ENCODE measurements at places on chromosomes 11 and 22.

- DNase-seq, result no peak
Observed at GRCh38 chr11:6062691-6063358, 32.3 kb upstream of the OR56A1 start.

DNA sequence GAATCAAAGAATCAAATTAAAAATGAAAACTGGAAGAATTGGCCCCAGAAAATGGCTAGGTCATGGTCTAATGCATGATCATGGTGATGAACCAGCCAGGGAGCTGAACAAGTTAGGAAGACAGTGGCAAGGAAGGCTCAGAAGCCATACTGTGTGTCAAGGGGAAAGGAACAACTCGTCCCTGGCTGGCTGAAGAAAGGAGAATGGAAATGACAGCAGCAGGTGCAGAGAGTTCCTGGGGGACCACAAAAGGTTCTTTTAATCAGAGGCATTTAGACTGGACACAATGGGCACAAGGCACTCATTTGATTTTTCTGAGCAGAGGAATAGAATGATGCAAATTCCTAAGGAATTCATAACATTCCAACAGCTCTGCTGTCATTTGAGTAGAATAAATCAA, 209.9 kb downstream of the LARGE1 start:
- no peak for DNase-seq

DNA sequence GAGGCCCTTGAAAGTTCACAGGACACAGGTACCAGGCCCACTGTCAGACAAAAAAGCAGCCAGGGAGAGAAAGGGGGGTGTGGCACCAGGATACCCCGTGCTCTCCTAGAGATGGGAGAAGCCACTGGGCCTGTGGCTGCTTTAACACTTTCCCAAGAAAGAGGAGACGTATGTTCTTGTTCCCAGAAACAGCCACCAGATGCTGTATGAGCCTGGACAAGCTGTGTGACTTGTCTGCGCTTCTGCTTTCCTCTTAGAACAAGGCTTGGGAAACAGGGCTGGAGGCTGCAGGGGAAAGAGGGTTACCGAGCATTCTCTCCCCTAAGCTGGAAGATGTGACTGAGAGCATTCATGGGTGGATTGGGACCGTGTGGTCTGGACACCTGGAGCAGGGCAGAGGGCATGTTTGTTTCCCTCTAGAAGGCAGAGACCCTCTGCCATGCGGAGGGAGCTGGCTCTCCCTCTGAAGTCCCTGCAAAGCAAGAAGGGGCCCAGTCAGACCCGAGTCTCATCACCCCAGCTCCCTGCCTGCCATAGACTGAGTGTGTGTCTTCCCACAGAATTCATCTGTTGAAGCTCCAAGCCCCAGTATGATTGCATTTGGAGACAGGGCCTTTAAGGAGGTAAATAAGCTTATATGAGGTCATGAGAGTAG, 74.1 kb downstream of the TRIM29 start:
- no peak for DNase-seq

DNA sequence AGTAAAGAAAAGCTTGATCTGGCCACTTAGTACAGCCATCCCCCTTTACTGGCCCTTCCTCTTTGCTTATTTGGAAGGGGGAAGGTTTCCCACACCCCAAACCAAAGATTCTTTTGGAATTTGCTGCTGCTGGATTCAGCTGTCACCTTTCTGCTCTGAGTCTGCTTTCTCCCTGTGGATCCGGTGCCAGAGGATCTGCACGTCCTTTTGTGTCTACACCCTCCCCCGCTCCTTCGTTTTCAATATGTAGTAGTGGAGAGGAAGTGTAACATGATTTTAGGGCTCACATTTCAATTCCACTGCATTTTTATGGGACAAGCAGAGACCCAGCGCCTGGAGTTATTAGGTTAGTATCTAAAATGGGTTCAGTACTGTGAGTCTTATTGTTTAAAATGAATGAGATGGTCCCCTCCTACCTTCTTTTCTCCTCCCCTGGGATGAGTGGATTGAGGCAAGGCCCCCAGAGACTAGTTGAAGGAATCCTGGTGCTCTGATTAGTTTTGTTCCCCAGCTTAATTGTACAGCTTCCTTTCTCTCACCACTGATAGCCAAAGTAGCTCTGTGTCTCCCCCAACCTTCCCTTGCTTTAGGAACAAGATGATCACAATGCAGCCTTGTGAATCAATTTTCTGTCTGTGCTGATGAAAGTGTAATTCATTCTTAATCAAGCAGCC, 30.5 kb upstream of the CABP7 start:
- DNase-seq, result no peak

DNA sequence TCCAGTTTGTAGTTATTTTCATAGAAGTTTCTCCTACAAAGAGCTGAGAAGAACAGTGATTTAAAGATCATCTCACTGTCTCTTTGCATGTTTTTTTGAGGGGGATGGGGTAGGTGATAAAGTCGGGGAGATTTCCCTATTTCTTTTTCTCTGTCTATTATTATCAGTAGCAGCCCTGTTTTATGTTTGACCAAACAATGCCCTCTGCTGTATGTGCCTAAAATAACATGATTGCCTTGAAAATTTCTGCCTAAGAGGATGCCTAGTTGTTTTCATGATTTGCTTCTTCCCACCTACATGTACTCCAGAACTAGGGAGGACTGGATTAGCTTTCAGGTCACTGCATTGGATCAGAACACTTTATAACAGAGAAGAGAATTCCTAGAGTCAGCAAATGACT, 1330.2 kb downstream of the LRRC4C start:
- DNase-seq, result peak; percentile 62

DNA sequence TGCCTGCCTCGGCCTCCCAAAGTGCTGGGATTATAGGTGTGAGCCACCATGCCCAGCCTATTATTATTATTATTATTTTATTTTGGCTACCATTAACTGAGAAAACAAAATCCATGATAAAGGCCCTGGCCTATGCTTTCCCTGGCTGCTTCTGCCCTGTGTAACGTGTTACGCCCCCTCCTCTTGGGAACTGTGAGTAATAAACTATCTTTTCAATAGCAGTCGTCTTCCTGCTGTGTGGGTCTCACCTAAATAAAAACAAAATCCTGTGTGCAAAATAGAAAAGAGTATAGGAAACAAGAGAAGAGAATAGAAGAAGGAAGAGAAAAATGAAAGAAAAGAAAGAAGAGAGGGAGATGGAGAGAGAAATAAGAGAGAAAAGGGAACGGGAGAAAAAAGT, 237.0 kb downstream of the MIAT start:
- no peak for DNase-seq

DNA sequence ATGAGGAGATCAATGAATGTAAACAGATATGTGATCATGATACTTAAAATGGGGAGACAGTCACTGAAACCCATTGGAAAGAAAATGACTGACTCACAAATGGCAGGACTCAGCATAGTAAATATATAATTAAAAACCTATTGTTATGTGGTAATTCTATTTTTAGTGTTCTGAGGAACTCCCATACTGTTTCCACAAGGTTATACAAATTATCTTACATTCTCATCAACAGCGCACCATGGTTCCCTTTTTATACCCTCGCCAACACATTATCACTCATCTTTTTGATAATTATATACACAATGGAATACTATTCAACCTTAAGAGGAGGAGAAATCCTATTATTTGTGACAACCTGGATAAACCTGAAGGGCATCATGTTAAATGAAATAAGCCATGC, 17.1 kb downstream of the OR5B21 start:
- DNase-seq, result no peak

DNA sequence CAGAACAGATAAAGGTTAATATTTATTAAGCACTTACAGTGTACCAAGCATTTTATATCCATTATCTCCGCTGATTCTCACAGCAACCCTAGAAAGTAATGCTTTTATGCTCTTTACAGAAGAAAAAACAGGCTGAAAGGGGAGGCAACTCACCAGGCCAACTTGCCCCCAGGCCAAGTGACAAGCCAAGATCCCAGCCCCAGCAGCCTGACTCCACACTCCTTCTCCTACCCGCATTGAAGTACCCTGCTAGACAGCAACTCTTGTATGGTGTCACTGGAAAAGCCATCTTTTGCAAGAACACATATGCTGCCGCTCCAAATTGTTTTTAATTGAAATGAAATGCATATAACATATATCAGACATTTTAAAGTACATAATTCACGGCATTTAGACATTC, 25.6 kb downstream of the SMCO4 start:
- no peak for DNase-seq

- no peak for DNase-seq
Observed at GRCh38 chr11:84522331-84522730, 1104.8 kb downstream of the DLG2 start.

- DNase-seq, result no peak
Observed at GRCh38 chr11:67999201-67999629, 4.7 kb downstream of the UNC93B1 start.

DNA sequence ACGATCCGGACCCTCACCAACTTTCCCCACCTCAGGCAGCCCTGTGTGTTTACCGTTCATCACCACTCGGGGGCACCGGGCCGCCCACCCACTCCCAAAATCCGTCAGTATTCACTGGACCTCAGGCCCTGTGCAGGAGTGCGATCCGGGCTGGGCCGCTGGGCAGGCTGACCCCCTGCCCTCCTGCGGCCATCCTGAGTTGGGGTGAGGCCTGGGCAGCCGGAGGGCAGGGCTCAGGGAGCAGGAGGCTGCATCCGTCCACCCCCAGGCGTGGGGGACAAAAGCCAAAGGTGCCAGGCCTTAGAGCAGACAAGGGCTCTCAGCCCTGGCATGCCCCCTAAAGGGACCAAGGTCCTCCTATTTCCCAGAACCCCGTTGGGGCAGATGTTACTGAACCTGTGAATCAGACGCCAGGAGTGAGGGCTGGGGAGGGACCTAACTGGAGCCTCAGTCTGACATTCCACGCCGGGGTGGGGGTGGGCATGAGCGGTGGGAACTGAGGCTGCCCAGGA, 16.8 kb upstream of the TMEM191C start:
- no peak for DNase-seq

- no peak for DNase-seq
Observed at GRCh38 chr11:95512682-95513081, 276.9 kb downstream of the FAM76B start.

DNA sequence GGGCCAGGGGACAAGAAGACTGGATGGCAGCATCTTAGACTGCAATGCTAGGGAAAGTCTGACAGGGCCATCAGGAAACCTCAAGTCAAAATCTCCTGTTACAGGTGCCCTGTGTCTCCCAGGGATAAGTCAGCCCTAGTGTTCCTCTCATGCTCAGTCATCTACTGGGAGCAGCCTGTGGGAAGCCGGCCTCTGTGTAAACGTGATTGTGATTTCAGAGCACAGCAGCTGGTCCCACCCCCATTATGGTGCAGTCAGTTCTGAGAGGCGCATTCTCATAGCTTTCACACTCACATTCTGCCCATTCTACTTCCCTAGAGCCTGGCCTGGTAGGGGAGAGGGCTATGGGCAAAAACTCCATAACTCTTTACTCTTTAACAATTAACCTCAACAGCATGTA, 7.2 kb upstream of the SLN start:
- no peak for DNase-seq

DNA sequence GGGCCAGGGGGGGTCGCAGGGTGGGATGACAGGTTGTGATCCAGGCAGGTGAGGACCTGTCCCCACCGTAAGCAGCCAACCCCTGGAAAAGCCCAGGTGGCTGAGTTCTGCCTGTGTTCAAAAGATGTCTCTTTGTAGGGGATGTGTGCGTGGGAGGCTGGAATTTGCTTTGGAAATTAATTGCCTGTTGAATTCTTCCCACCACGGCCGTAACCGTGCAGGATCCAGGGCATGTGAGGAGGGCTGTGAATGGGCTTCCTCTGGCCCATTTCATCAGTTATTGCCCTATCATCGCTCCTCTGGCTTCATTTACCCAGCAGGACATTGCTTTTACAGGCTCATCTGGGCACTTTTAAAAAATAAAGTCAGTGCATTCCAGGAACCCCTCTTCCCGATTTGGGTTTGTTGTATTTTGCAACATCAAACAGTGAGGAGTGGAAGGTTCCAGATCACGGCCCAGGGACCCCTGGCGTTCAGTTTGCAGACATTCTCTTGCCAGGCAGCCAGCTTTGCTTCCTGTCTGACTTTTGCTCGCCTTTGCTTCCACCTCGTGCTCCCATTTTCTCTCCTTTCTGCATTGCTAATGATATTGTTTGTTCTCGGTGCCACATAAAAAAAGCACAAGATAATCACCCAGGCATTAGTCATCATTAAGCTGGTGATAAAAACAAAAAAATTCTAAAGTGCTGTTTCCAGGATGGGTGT, 1306.6 kb downstream of the BRD1 start:
- no peak for DNase-seq

- DNase-seq, result no peak
Observed at GRCh38 chr22:33512908-33513307, 407.4 kb downstream of the LARGE1 start.

- DNase-seq, result no peak
Observed at GRCh38 chr11:120859552-120860295, 164.2 kb upstream of the TBCEL start.

GRCh38 chr11:44622721-44623258, 57.3 kb downstream of the CD82 start:
- DNase-seq, result no peak

- DNase-seq, result no peak
Observed at GRCh38 chr22:19717181-19717580, 2.9 kb downstream of the SEPTIN5 start.

DNA sequence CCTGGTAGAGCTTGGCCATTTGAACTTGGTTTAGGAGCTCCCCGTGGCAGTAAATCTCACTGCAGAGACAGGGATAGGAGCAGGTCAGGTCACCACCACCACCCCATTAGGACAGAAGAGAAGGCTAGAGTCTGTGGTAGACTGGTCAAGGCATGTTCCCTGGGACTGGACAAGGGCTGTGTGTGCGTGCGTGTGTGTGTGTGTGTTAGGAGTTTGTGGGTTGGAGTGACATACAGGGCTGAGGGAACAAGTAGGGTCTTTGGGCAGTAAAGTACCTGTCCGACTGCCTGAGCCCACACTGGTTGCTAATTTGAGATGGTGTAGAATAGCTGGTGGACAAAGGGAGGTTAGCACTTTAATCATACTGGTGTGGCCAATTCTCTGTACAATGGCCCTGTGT, 16.1 kb downstream of the TREH start:
- DNase-seq, result no peak

GRCh38 chr11:2868506-2869133, 17.0 kb downstream of the CDKN1C start:
- no peak for DNase-seq

DNA sequence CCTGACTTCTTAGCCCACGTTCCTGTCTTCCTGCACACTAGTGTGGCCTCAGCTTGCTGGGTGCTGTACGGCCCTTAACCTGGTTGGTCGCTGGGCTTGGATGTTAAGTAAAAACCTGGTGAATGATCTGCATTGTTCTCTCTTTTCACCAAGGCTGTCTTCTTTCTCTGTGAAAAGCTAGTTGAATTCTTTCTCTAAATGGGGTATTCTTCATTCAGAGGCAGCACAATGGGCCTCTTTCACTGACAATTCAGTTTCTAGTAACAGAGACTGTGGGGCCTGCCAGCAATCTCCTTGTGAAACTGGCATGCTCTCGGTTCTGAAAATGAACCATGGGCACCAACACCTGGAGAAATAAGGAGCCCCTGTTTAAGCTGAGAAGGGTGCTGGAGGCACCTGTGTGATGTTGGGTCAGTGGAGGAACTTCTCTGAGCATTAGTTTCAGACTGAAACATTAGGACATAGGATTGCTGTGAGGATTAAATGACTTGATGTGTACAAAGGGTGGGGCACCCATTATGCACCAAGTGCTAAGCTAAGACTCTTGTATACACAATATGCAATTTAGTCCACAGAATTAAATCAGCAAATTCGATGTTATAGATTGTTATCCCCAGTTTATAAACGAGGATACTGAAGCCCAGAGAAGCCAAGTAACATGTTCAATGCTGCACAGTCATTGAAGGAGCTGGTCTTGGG, 33.1 kb upstream of the ELF5 start:
- DNase-seq, result no peak

- DNase-seq, result peak; percentile 58
Observed at GRCh38 chr11:103676413-103676812, 360.0 kb upstream of the DDI1 start.

GRCh38 chr11:46649180-46649738, 31.9 kb downstream of the ATG13 start:
- no peak for DNase-seq
